ENCODE measurements at places on chromosomes 6 and 20.

DNA sequence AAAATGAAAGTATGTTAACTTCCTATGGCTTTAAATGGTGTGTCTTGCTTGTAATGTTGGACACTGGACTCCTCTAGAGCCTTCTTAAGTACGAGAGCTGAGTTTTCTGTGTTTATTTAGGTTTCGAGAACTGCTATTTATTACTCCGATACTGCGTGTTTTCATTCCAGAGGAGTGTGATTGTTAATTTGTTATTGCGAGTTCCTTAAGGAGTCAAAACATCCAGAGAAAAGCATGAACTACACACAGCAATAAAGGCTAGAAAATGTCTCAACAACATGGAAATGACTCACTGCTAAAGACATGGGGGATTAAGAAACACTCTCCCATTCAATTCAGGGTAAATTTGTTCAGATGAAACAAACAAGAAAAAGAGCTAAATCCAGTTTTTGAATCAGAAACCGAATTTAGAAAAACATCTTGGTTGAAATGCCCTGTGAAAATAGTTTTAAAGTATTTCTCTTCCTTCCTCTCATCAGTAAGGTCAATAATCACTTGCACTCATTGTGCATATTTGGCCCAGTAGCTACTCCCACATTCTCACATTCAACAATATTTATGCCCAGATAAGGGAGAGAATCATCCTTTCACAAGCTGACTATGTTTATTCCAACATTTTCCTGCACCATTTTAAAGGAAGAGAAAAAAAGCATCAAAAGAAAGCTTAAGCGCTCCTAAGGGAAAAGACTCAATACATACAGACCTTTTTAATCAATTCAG, 36.0 kb downstream of the ATXN1 start:
- no peak for DNase-seq

DNA sequence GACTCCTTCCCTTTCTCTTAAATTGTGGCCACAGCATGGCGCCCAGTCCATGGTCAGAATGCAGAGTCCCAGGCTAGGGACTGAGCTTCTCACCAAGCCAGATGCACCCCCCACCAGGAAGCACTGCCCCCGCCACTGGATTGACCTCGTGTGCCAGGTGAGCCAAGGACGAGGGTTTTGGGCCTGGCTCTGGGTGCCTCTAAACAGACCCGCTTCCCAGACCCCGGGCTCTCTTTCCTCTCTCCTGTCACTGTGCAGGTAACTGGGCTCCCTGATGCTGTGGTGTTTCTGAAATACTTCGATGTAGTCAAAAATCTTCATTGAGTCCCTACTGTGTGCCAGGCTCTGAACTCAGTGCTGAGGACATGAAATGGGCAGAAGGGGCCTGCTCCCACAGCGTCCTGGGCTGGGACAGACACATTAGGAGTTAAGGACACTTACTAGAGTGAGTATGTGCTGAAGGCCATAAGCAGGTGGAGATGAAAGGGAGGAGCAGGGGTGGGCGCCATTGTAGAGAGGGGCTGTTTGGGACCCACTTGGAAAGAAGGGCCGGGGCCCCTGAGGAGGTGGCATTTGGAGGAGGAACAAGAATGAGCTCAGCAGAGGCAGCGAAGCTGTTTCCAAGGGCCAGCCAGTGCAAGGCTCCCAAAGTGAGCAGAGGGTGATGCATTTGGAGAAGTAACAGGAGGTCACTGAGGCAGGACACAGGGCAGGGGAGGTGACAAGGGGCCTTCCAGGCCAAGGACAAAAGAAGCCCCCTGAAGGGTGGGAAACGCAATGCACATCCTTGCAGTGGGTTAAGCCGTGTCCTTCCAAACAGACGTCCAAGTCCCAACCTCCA, 217.1 kb downstream of the ANKRD60 start:
- DNase-seq: peak; percentile 26

- no peak for DNase-seq
Measured at GRCh38 chr6:50390416-50390815, 322.9 kb upstream of the TFAP2D start.

DNA sequence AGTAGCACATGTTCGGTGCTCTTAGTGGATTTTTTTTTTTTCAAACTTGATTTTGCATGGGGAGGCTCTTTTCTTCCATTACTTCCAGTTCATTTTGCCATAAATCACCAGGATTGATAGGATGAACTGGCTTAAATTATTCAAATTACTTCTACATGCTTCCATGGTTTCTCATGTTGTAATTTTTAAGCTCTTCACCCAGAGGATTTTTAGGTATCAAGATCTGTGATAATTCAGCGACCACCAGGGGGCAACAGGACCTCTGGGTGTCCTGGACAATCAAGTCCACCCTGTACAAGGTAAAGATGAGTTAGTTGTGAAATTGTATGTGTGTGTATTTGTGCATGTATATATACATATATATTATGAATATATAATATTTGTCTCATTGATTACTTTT, 4.2 kb upstream of the EPHA7 start:
- peak; percentile 41 for DNase-seq

GRCh38 chr6:152572338-152573088, 64.6 kb downstream of the SYNE1 start:
- DNase-seq: no peak

DNA sequence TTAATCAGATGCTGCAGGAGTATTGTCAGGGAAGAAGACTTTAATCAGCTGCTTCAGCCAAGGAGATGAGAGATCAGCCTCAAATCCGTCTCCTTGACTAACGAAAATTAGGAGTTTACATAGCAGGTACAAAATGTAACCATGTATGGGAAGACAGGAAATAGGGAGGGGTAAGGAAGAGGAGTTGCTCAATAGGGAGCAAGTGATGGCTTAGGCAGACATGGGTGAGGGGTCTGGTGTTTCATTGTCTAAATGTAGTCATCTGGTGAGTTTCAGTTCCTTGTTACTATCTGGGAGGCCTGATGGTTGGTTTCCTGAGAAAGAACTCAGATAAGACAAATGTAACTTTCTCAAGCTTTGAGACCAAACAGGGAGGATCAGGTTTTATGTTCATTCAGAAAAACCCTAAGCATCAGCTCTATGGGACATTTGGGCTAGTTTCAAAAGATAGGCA, 217.3 kb upstream of the SULF2 start:
- DNase-seq: no peak

DNA sequence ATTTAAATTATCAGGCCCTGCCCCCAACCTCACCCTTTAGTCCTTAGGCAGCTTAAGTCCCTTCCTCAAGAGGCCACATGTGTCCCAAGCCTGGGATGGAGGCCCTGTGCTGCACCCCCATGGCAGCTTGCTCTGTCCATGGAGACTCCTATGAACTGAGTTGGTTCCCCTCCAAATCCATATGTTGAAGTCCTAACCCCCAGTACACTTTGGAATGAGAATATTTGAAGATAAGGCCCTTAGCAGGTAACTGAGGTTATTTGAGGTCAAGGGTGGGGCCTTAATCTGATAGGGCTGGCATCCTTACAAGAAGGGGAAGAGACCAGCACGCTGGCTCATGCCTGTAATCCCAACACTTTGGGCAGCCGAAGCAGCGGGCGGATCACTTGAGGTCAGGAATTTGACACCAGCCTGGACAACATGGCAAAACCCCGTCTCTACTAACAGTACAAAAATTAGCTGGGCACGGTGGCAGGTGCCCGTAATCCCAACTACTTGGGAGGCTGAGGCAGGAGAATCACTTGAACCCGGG, 6.7 kb upstream of the BEND3 start:
- DNase-seq: no peak

DNA sequence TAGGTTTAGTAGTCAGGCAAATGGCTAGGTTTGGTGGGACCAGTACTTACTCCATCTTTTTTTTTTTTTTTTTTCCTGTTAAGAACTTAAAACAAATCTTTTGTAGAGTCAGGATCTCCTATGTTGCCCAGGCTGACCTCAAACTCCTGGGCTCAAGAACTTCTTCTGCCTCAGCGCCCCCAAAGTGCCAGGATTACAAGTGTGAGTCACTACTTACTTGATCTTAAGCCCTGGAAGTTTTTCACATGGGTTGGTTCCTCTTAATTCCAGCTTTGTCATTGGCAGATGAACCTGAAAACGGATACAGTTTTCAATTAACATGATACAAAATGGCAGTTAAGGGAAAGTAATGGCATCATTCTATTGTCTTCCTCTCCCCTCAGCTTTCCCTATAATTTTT, 179.4 kb upstream of the JAG1 start:
- no peak for DNase-seq
